ENCODE measurements at places on chromosomes 13 and 19.

- DNase-seq: no peak
Observed at GRCh38 chr13:63643543-63643942, 2227.9 kb upstream of the PCDH20 start.

DNA sequence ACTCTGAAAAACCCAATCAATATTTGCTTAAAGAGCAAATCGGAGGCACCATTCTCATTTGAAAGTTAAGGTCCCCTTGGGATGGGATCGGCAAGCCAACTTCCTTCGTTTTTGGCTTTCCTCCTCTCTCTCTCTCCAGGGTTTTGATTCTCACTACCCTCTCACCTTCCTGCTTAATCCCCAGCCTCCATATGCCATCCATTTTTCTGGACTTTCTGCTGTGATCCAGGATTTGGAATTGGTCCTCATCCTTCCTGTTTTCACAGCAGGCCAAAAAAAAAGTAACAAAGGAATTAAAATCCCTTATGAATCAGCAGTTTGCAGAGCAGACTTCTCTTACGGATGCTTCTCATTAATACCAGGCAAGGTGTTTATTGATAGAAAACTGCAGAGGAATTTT is 283.1 kb upstream of the TMTC4 start:
- DNase-seq: no peak

DNA sequence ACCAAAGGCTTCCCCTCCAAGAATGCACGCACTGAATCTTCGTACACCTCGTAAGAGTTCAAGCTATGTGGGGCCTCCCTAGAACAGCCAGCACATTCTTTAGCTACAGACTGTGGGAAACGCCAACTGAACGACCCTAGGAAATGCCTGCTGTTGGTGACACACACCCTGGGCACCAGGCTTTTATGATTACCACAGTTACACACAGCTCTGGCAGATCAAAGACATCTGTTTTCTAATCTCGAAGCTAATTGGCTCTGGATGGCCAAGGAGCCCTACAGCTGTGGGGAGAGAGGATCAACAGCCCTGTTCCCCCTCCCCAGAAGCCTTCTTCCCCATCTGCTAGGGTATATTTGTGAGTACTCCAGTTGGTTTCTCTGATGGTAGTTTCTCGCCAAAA is 123.0 kb downstream of the COL4A1 start:
- no peak for DNase-seq

DNA sequence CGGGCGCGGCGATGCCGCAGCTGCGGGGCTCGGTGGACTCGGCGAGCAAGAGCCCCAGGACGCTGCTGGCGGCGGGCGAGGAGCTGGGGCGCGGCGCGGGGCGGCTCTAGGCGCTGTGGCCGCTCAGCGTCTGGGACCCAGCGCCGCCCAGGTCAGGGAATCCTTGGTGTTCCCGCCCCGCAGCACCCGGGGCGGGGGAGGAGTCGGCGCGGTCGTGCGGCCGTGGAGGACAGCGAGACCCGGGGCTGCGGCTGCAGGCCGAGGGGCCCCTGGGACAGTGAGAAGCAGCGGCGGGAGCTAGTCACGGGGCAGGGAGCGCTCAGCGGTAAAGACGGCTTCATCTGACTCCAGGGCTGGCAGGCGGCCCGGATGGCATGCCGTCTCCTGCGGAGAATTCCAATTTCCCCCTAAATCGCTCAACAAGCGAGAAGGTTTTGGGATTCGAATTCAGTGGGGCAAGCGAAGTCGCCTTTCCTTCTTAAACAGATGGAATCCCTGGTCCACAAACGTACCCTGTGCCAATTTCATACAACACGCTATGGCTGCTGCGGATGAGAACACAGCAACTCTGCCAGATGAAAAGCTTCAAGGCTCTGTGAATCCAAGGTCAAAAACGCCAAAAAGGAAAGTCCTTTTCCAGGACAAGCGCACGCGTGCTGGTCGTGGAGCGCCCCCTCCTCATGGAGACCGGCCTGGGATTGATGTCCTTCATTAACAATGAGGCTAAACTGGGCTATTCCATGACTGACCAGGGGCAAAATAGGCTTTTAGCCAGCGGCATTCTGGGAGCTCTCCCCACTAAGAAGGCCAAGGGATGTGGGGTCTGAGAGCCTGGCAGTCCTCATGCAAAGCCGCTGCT is 4.2 kb upstream of the ZSCAN4 start:
- no peak for DNase-seq

GRCh38 chr13:83414393-83414792 is 467.9 kb downstream of the SLITRK1 start:
- DNase-seq: no peak

DNA sequence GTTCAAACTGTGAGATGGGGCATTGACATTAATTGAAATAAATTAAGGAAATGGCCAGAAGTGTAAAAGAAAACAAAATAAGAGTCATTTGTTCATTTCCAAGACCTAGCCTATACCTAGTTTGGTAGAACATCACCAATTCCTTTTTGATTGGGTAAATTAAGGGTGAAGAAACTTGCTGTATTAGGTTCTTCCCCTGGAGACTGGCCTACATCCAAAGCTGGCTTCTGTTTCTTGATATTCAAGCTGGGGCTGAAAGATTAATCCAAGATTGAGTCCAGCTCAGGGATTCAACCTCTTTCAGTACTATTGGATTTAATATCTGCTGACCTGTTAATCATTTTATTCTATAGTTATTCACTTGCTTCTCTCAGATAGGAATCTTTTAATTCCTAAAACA is 183.2 kb downstream of the GPC6 start:
- no peak for DNase-seq

DNA sequence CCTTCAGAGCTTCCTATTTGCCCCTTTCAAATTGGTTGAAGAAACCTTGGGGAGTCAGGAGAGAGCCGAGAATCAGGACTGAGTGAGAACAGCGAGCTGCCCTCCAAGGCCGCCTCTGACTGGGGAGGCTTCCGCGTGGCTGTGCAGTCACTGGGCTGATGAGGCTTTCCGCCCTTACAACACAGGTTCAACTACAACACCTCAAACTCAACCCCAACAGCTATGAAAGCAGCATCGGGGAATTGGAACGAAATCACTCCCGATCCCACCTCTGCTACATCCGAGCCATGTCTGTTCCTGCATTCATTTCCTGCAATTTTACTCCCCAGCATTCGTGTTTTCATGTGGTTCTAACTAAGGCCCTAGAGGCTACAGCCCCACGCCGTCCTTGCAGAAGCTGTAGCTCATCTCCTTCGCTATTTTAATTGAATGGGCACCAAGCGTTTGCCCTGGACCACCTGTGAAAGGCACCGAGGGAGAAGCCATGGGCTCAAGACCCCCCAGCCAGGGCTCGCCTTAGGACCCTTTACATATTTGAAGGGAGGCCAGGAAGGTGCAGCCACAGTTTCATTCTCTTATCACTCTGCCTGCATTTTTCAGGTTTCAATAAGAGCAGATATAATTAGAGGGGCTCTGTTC is 12.3 kb upstream of the RASA3 start:
- no peak for DNase-seq

DNA sequence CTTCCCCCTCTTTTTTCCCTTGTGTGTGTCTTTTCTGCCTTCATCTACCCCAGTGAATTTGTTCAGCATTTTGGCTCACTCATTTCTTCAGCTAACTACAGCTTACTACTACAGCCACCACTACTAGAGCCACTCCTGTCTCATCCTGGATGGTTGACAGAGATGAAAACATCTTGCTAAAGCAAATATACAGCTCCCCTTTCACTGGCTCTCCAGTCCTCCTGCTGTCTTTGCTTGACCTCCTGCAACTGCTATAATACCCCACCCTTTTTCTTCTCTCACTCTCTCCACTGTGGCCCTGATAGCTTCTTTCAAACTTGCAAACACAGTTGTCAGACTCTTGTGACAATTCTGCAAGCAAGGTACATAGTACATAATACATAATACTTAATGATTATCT is 523.6 kb downstream of the DCT start:
- DNase-seq: no peak

DNA sequence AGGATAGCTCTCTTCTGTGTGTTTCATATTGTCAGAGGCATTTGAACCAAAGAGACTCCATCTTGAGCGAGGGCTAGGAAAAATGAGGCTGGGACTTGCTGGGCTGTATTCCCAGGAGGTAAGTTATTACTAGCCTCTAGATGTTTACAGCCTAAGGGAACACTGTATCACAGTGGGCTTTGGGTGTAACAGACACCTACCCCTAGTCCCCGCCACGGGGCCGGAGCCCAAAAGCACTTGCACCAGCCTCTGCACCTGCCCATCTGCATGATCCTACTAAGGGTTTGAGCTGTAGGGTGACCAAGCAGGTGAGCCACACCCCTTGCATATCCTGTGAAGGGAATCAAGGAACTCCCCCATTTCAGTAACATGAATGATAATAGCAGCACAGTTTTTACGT is 1972.2 kb downstream of the OLFM4 start:
- no peak for DNase-seq

DNA sequence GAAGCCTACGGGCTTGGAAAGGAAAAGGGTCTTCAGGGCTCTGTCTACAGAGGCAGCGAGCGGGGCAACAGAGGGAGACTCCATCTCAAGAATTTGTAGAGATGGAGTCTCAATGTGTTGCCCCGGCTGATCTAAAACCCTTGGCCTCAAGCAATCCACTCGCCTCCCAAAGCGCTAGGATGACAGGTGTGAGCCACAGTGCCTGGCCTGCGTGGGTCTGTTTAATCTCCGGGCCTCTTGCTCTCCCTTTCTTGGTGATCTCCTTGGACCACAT is 8.1 kb downstream of the RPS9 start:
- no peak for DNase-seq

- DNase-seq: no peak
Observed at GRCh38 chr19:16385296-16385695, 60.7 kb downstream of the KLF2 start.

GRCh38 chr13:20190481-20191310 is 2.0 kb downstream of the GJB2 start:
- DNase-seq: no peak

GRCh38 chr19:34365463-34366401 is 736 bp downstream of the GPI start:
- DNase-seq: no peak

GRCh38 chr19:2627855-2628254 is 74.6 kb downstream of the GNG7 start:
- DNase-seq: no peak

GRCh38 chr13:44199627-44200207 is 173.9 kb upstream of the SERP2 start:
- no peak for DNase-seq

DNA sequence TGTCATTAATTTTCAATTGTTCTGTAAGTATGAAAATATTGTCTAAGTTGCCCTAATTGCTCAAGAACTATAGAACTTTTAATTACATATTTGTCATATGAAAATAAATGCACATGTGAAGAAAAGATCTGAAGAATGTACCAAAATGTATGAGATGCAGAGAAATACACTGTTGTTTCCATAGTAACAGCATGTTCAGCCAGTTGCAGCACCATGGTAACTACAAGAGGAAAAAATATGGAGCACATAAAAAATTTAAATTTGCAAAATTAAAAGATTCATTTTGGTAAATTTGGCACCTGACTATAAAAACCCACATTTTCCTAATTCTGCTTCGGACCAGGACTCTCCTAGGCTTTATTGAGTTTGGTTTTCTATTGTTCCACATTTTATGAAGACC is 1170.0 kb upstream of the MIR17HG start:
- DNase-seq: no peak

DNA sequence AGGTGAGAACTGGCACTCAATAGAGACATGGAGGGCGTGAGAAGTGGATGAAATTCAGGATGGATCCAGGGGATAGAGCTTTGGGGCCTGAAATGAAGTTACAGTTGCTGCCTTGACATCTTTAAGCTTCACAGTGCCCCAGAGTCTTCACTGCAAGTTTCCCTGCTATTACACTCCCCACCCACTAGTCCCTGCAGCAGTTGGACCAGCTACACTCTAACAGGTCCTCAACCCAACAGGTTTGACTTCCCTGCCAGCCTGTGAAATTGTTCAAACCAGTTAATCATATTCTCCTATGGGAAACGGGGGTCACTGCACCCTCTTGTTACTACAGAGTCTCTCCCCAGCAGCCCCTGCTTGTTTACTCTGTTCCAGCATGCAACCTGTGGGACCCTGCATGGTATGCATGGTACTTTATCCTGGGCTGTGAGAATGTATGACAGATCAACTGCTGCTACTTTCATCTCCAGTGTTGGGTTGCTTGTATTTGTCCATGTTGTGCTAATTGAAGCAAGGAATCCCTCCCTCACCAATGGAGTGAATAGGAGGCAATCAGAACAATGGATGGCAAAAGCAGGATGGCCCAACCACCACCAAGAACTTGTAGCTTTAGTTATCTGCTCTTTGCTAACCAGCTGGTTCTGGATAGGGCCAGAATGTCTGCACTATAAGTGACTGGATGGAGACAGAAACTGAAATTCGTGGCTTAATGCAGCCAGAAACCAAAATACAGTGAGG is 314.2 kb downstream of the OLFM4 start:
- DNase-seq: no peak

DNA sequence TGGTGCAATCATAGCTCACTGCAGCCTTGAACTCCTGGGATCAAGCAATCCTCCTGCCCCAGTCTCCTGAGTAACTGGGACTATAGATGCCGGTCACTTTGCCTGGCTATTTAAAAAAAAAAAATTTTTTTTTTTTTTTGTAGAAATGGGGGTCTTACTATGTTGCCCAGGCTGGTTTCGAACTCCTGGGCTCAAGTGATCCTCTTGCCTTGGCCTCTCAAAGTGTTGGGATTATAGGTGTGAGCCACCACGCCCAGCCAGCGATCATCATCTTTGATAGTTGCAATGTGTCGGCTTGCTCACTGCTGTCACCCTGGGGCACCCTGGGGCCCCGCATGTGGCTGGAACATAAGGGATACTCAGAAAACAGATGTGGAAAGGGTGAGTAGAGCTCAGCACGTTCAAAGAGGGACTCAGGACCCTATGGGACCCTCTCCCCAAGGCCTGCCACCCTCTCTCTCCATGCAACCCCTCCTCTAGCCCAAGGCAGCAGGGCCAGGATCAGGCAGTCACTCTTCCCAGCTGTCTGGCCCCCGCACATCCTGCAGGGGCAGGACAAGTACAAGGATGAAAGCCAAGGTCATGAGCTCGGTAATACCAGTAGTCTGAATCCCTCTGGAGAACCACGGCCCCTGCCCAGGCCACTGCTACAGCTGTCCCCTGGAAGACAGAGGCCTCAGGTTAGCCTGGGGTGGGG is 6.5 kb upstream of the CCL25 start:
- no peak for DNase-seq

- no peak for DNase-seq
Observed at GRCh38 chr19:33819506-33819879, 22.8 kb downstream of the KCTD15 start.

DNA sequence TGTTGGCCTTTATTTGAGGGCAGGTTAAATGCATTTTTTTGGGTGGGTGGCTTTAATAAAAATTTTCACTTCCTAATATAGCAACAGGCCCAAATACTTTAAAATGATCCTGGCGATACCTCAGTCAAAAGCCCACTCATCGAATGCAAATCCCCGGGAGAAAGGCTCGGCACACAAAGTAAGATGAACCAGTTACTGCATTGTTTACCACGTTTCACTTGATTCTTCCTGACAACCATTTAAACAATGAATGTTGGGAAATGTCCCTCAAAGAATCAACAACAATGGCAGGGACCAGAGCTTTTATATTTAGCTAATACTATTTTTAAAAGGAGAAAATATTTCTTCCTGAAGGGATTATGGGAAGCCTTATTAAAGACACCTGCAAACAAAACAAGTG is 187.7 kb downstream of the ABCC4 start:
- no peak for DNase-seq

GRCh38 chr19:46863818-46864629 is 3.2 kb downstream of the ARHGAP35 start:
- DNase-seq: no peak

Measured in activated effector memory CD4-positive, alpha-beta T cell treated with Interleukin-2 at 50 U/mL for 16 hours (primary cell).